SK-MEL-5 (cell line): ENCODE measurements at places on chromosomes 6 and 20. TPM values are rescaled to one million over a fixed set of nuclear protein-coding genes. Genes with fewer than 3 reads are reported as not detected.

The OPN5 gene
- total RNA-seq, result not detected in 2 replicates

The SNAI1 gene
- total RNA-seq, result 0.13 and 0.40 TPM in 2 replicates

The FAM229B gene
- total RNA-seq, result 9.0 and 13.0 TPM in 2 replicates

The PSORS1C2 gene
- not detected in 2 replicates for total RNA-seq

The STX16 gene
- total RNA-seq, result 16.9 and 20.0 TPM in 2 replicates

The TRIM40 gene
- not detected in 2 replicates for total RNA-seq

The HEY2 gene
- total RNA-seq, result 8.5 and 9.9 TPM in 2 replicates

The PHACTR1 gene
- 2.8 and 2.9 TPM in 2 replicates for total RNA-seq
